NCI-H1105 (cell line): ENCODE measurements at places on chromosomes 12 and 14.

- DNase-seq = peak; percentile 78
Observed at GRCh38 chr14:82422230-82422629, 888.6 kb upstream of the SEL1L start.

- DNase-seq = no peak
Observed at GRCh38 chr12:4824380-4824779, 85.3 kb upstream of the KCNA1 start.

GRCh38 chr12:109462868-109463692 lies 14.0 kb downstream of the KCTD10 start:
- DNase-seq = no peak

DNA sequence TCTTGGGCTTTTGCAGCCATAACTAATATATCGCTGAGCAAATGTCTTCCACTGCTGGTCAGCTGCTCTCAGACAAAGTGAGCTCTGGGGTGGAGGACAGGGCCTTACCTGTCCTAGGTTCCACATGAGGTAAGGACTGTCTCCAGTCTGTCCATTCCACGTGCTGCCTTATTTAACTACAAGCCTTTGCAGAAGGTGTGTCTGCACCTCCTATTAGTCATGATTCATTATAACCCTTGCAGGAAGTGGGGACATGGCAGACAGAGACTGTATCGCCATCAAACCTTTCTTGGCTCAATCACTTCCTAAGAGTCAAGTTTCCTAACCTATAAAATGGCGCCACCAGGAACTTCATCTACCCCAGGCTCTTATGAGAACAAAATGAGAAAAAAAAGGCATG lies 46.9 kb downstream of the SLC25A47 start:
- DNase-seq = no peak

DNA sequence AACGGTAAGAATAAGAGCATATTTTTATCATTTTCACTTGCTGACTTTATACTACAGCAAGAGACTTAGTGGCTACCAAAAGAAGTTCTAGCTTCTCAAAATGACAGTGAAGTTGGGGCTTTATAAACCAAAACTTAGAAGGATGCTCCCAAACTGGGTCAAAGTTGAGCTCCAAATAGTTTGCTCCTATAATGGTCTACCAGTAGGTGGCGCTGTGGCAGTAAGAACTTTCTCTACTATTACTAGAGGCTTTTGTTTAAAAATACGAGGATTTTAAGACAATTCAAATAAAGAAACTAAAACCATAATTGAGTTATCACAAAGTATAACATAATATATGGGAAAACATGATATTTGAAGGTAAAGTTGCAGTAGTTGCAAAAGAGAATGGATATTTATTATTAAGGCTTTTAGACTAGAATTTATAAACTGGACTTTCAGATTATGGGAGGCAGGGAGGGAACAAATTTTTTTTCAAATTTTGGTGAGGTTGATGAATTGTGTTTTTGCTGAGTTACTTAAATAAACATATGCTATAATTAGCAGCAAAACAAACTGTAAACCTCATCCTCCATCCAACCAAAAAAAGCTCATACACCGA lies 75.0 kb downstream of the TGFB3 start:
- peak; percentile 41 for DNase-seq

DNA sequence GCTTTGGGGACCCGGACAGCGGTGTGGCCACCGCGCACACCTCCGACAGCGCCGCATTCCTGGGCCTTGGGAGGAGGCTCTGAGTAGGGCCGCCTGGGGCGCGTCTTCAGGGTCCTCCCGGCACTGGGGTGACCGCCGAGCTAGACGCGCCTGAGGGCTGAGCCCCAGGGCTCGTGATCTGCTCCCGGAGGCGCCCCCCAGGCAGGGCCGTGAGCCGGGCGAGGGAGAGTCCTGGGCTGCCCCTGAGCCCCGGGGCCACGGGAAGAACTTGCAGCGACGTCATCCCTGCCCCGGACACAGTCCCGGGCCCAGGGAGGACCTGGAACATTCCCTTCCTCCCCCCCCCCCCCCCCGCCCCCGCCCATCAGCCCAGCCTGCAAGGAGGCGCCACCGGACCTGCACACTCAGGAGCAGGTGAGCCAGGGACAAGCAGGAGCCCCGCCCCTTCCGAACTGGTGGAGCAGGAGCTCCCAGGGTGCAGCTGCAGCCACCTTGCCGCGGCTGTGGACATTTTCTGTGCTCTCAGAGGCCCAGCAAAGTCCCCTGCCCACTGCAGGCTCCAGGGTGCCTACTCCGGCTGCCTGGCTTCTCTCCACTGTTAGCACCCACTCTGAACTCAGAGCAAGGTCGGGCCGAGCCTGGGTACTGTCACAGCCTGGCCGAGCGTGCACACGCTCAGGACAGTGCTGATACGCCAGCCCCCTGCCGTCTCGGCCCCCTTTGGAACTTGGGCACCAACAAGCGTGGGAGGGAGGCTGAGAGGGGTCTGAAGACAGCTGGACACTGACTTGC lies 50.7 kb downstream of the A2M start:
- no peak for DNase-seq

GRCh38 chr14:75636100-75636692 lies 24.5 kb downstream of the ERG28 start:
- DNase-seq = no peak

GRCh38 chr12:43179486-43179885 lies 372.5 kb downstream of the ADAMTS20 start:
- DNase-seq = no peak

- DNase-seq = no peak
Observed at GRCh38 chr12:102452605-102453004, 27.8 kb downstream of the IGF1 start.

- DNase-seq = peak; percentile 54
Observed at GRCh38 chr12:84874125-84874824, 38.3 kb downstream of the SLC6A15 start.

DNA sequence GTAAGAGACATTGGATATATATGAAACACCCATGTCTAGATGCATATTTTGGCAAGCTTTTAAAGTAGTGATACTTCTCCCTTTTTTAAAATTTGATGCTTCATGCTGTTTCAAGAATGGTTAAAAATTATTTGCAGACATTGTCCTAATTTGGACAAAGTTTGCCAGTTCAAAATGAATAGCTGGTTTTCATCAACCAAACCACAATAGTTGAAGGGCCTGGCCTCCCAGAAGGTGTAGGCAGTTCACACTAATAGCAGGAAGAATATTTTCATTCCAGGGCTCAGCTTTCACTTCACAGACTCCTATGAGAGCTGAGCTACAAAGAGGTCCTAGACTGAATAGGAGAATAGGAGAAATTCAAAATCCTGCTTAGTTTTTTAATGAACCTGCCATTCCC lies 78.7 kb downstream of the STXBP6 start:
- DNase-seq = no peak

GRCh38 chr14:66359500-66359899 lies 126.7 kb upstream of the CCDC196 start:
- DNase-seq = peak; percentile 62

GRCh38 chr12:68397566-68398158 lies 65.5 kb upstream of the MDM1 start:
- DNase-seq = no peak

GRCh38 chr14:63993992-63994391 lies 141.2 kb downstream of the SYNE2 start:
- DNase-seq = no peak

DNA sequence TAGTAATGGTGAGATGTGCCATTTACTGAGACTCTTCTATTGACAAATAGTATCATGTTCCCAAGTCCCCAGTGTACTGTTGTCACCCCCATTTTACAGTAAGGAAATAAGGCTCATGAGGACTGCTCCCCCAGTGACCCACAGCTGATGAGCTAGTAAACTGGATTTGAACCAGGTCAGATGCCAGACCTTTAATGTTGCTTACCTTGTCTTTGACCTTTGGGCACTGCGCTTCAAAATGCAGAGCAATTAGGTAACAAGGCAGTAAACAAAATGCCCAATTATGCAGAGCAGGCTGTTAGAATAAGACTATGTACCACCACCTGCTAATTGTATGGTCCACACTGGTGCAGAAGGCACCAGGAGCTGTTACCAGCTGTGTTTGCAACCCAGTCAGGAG lies 38.5 kb upstream of the RIN3 start:
- DNase-seq = no peak

GRCh38 chr12:27820564-27820963 lies 40.5 kb upstream of the MANSC4 start:
- no peak for DNase-seq

GRCh38 chr12:70379846-70380245 lies 13.8 kb downstream of the KCNMB4 start:
- DNase-seq = no peak

- no peak for DNase-seq
Observed at GRCh38 chr14:65281991-65282895, 130.3 kb upstream of the FUT8 start.

GRCh38 chr12:79351251-79351650 lies 339.5 kb downstream of the PAWR start:
- peak; percentile 21 for DNase-seq

- DNase-seq = no peak
Observed at GRCh38 chr14:92633274-92633616, 115.2 kb downstream of the LGMN start.

DNA sequence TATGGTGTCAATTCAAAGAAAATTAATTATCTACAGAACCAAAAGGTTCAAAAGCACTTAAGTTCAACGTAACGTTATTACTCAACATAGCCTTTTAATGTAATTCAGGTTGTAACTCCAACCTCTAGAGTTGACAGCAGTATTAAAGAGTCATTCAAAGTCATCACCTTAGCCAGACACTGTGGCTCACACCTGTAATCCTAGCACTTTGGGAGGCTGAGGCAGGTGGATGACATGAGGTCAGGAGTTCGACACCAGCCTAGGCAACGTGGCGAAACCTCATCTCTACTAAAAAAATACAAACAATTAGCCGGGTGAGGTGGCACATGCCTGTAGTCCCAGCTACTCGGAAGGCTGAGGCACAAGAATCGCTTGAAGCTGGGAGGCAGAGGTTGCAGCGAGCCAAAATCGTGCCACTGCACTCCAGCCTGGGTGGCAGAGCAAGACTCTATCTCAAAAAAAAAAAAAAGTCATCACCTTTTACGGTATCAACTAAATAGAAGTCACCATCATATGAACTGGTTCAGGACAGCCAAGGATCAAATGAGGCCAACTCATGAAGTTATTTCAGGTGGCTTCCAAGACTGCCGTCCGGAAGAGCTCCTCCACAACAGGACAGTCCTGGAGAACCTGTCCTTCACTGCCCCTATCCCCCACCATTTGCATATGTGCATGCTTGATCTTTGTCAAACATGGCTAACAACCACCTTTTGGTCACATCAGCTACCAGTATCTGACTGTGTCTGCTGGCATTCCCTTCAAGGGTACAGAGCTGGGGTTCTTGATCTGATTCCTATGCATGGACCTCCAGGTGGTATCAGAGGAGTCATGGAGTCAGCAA lies 4.2 kb downstream of the PPTC7 start:
- DNase-seq = no peak

GRCh38 chr14:70920608-70921007 lies 13.3 kb downstream of the PCNX1 start:
- DNase-seq = no peak
